Activated CD8-positive, alpha-beta memory T cell treated with anti-CD3 and anti-CD28 coated beads, Interleukin-2, amount 50 U/mL, for 48 hours (primary cell): ENCODE measurements at places on chromosomes 4 and X.
A peak's percentile ranks its signal among the peaks of the same experiment; 100 is the strongest.

DNA sequence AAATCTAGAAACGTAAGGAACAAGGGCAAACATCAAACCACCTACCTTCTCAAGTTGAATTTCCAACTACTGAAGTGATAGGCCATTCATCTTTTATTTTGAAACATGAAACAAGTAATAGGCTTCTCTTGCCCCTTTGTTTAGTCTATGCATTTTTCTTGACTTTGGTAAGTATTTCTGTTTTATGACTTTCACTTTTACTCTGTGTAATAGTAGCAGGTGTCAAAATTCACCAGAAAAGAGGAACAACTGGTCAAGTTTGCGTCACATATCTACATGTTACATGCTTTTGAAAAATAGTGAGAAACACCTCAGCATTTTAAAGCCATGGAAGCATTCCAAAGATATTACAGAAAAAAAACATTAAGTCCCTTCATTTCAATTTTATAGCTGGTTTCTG, 157.1 kb upstream of the FTHL17 start:
- no peak for DNase-seq

GRCh38 chrX:138858951-138859350, 147.4 kb upstream of the FGF13 start:
- no peak for DNase-seq

- DNase-seq, result no peak
Observed at GRCh38 chr4:101689220-101689619, 101.3 kb upstream of the BANK1 start.

- DNase-seq, result no peak
Observed at GRCh38 chr4:127236889-127237288, 395.9 kb upstream of the INTU start.

- peak; percentile 70 for DNase-seq
Observed at GRCh38 chr4:167622481-167623240, 388.4 kb upstream of the SPOCK3 start.

- no peak for DNase-seq
Observed at GRCh38 chr4:82823062-82823461, 24.5 kb upstream of the SCD5 start.

GRCh38 chrX:3518870-3519269, 172.4 kb upstream of the MXRA5 start:
- no peak for DNase-seq

DNA sequence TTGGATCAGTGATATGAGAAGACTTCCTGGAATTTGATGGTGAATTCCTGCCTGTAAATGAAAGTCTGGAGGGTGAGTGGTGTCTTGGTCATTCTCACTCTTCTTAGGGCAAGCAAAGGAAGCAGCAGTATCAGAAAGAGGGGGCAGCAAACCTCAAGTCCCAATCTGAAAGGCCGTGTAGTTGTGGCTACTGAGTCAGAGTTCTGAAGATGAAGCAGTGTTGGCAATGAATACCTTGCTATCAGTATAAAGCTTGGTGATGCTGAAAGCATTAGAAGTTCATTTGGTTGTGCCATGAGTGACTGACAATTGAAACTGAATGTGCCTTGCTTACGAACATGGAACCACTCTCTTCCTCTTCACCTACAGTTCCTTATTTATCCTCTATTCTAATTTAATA, 35.0 kb upstream of the GLRA3 start:
- DNase-seq, result no peak

- no peak for DNase-seq
Observed at GRCh38 chr4:97558204-97558778, 585.0 kb downstream of the STPG2 start.

DNA sequence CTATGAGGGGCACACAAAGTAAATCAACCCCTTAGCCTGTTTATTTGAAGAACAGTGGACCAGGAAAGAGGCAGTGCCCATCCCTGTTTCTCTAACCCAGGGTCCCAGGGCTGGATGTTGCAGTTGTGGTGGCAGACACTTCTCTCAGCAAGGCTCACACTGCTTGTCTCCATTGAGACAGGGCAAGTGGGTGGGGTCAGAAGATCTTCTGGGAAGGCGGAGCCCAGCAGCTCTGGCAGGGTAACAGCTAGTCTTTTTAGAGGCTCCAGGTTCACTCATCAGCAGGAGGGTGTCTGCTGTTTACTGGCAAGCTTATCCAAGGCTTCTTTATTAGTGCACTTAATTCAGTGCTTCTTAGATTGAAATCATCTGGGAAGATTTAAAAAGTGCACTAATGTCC, 659.8 kb upstream of the DIPK2B start:
- DNase-seq, result no peak

- no peak for DNase-seq
Observed at GRCh38 chr4:57139783-57140182, 29.6 kb upstream of the IGFBP7 start.

DNA sequence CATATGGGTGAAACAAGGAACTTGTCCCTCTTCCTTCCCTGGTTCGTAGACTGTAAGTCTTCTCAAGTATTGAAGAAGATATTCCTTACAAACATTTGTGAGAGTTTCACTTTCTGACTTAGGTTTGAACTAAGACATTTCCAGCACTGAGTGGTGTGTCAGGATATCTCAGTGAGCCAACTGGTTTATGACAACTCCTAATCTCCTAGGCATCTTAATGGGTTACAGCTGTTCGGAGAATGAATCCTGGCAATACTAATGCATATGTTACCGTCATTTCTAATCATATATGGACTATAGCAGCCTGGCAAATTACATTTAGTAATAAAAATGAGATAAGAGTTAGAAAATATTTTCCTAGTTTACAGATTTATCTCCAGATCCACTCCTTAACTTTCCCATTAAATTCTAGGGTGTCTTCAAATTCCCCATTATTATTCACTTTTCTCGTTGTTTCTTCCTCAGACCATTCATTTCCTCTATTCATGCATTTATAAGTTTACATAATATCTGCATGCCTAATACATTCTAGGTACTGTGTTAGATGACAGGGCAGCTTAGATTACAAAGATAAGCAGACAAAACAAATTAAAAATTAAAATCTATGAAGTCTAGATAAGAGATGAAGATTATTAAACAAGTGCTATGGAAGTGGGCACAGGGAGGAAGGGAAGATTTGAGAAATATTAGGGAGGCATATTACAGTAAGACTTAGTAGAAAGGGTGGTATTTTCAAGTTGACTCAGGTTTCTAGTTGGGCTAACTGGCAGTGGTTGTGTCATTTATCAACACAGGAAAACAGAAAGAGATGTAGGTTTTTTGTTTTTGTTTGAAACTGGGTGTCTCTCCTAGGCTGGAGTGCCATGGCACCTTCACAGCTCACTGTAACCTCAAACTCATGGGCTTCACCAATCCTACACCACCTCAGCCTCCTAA, 173.9 kb downstream of the WDFY3 start:
- DNase-seq, result no peak

DNA sequence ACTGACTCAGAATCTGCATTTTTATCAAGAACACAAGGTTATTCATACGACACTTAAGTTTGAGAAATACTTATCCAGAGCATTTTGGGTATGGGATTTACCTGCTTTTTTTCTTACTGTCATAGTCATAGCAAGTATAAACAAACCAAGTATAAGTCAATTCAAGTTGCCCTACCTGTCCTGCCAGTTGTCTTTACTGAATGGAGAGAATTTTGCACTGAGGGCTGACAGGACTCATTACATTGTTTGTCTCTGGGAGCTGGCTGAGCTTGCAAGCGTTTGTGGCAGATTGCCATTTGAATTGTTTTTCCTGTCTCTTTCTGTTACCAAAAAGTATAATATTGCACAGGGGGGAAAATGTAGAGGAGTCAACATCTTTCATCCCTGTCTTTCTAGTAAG, 278.9 kb upstream of the MAGEC2 start:
- no peak for DNase-seq

- DNase-seq, result no peak
Observed at GRCh38 chrX:107699616-107700015, 71.3 kb downstream of the PRPS1 start.

DNA sequence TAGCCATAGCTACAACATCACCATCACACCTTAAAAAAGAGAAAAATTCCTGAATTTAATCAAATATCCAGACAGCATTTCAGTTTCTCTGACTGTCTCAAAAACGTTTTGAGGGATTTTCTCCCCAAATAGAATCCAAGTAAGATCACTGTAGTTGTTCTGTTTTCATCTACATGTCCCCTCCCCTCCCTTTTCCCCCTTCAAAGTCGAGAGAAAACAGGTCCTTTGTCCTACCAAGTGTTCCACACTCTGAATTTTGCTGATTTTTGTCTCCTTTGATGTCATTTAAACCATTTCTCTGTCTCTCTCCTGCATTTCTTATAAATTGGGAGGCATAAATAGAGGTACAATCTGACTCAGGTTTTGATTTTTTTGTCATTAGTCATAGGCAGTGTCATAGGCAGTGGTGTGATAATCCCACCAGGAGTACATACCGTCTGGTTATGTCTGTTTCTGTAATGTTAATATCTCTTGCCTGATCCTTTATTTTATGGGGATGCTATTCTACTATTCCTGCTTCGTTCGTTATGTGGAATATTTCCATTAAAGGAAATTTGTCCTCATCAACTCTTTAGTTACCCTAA, 348.6 kb downstream of the PTTG2 start:
- no peak for DNase-seq

GRCh38 chrX:132714913-132715312, 226.1 kb upstream of the MBNL3 start:
- no peak for DNase-seq

DNA sequence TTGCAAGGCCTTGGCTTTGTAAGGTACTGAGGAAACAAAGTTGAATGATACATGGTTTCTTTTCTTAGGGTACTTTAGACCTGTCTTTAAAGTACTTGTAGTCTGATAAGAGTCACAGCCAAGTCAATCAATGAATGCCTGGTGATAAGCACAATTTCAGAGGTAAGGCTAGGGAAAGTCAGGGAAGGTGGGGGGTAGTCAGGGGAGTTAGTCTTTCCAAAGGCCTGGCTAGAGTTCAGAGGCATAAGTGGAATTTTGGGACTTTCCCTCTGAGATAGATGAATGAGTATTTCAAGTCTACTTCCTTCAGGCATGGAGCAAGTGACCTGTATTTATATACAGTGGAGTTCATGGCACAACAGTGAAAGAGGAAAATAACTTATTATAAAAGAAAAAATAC, 78.3 kb downstream of the SLC4A4 start:
- DNase-seq, result no peak

DNA sequence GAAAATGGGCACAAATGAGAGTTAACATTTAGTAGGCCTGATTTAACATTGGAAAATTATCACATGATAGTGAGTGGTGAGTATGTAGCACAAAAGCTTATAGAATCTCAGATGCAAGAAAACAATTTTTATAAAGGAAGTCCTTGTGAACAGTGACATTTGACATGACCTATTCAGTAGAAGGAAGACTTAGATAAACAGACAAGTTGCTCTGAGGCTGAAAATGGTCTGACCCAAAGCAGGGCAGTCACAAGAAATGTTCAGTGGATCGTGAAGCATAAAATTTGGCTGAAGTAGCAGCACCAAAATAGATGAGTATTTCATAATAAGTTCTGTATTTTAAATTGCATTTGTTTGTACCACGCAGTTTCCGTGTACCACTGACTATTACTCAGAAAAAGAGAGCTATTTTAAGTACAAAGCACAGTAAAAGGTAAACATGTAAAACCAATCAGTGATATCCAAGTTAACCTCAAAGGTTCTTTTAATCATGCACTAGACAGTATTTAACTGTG, 605.7 kb upstream of the PABPC4L start:
- DNase-seq, result no peak

- no peak for DNase-seq
Observed at GRCh38 chr4:120821029-120821428, 101.5 kb downstream of the PRDM5 start.

GRCh38 chrX:72621625-72622485, 49.2 kb upstream of the HDAC8 start:
- no peak for DNase-seq

DNA sequence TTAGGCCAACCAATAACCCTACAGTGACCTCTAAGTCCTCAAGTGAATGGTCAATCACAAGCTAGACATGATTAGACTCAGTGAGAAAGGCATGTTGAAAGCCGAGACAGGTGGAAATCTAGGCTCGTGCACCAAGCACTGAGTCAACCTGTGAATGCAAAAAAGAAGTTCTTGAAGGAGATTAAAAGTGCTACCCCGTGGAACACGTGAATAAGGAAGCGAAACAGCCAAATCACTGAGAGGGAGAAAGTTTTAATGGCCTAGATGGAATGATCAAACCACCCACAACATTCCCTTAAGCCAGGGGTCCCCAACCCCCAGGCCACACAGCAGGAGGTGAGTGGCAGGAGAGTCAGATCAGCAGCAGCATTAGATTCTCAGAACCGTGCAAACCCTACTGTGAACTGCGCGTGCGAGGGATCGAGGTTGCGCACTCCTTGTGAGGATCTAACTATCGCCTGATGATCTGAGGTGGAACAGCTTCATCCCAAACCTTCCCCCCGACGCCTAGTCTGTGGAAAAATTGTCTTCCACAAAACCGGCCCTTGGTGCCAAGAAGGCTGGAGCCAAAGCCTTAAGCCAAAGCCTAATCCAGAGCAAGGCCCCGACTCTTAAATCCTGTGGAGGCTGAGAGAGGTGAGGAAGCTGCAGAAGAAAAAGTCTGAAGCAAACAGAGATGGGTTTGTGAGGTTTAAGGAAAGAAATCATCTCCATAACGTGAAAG, 19.5 kb upstream of the PDE6B start:
- DNase-seq, result no peak

- DNase-seq, result no peak
Observed at GRCh38 chr4:2101346-2102044, 42.4 kb downstream of the NAT8L start.

DNA sequence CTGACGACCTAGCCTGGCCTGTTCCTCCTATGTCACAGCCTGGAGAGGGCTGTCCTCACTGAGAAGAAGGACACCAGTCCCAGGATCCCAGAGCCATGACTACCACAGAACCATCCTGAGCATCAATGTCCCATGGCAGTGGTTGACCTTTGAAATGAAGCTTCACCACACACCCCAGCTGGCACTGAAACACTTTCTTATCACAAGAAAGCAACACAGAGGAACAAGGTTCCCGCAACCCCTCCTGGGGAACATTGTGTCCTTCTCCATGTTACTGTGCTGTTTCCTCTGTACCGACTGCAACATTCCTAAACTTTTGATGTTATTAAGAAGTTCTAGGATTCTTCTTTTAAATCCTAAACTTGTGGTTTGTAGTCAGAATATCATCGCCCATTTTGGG, 21.2 kb upstream of the FAM156A start:
- no peak for DNase-seq

DNA sequence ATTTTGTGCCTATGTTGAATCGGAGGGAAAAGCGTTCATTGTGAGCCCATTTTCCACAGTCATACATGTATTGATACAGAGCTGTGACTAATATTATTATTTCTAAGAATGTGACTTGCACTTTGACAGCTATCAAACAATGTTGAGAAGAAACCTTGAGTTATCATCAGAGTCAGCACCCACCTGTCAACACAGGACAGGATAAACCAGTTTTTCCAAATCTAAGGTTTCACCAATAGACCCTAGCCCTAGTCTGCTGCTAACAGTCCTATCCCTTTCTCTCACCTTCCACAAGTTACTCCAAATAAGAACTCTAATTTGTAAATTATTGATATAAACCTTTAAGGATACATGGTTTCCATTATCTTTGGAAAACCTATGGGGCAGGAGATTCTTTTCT, 47.7 kb upstream of the DHX15 start:
- no peak for DNase-seq
